ENCODE measurements at places on chromosomes 1 and 21.
A peak's percentile ranks its signal among the peaks of the same experiment; 100 is the strongest.

GRCh38 chr21:46455575-46456385, 2.9 kb upstream of the DIP2A start:
- DNase-seq, result peak; percentile 82

DNA sequence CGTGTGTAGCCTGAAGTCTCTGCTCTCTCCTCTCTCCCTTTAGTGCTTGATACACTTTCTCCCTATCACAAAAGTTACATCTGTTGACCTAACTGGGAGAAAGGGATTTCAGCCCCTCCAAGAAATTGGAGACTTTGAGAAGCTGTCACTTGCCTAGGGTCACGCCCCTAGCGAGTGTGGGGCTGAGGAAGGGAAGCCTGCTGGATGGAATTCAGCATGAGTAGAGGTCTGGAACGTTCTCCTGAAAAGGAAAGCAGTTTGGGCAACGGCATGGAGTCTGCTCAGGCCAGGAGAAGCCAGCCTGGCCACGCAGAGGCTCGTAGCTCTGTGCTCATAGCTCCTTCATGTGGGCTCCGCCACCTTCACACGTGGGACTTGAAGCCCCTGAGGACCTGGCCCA, 22.4 kb downstream of the COL16A1 start:
- no peak for DNase-seq

DNA sequence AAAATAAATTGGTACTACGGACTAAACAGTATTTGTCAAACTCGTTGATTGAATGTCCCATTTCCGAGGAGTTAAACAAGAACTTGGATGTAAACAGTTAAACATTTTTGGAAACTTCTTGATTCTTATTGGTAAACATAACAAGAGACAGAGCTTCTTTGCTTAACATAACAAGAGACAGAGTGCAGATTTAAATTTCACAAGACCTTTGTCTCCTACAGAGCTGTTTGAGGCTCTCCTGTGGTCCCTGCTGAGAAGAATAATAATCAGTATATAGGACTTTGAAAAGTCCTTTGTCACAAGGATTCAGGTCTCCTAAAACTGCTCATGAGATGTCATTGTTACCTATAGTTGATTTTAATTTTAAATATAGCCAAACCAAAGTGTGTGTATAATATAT, 170.6 kb upstream of the C21orf91 start:
- no peak for DNase-seq

GRCh38 chr1:153553830-153554541, 4.9 kb upstream of the S100A3 start:
- DNase-seq, result peak; percentile 28

GRCh38 chr1:39666772-39667171, 5.1 kb downstream of the NT5C1A start:
- no peak for DNase-seq

DNA sequence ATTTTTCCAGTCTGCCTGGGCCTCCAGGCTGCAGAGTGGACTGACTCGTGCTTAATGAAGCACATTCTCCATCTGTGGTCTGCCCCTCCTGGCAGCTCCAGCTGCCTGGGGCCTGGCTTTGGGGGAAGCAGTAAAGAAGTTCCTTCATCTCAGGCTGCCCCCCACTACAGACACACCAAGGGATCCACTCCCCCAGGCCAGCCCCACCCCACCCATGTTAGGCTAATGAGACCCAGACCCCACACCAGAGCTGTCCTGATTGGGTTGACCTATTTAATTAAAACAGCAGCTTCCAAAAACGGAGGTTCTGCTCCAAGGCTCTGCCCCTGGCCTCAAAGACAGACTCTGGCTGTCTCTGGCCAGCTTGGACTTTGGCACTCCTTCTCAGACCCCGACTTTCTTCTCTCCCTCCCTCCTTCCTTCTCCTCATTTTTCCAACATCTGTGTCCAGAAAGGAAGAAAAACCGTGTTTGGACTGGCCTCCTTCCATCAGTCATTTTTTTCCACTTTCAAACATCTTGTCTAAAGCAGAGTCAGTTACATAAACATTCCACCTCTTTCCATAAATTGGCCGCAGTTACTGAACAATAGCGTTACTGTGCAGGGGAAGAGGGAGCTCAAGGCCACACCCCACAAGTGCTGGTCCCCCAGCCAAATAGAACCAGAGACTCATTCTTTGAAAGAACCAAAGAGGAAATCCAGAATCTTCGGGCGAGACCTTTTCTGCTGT, 29.7 kb downstream of the SERTAD4 start:
- DNase-seq, result no peak

DNA sequence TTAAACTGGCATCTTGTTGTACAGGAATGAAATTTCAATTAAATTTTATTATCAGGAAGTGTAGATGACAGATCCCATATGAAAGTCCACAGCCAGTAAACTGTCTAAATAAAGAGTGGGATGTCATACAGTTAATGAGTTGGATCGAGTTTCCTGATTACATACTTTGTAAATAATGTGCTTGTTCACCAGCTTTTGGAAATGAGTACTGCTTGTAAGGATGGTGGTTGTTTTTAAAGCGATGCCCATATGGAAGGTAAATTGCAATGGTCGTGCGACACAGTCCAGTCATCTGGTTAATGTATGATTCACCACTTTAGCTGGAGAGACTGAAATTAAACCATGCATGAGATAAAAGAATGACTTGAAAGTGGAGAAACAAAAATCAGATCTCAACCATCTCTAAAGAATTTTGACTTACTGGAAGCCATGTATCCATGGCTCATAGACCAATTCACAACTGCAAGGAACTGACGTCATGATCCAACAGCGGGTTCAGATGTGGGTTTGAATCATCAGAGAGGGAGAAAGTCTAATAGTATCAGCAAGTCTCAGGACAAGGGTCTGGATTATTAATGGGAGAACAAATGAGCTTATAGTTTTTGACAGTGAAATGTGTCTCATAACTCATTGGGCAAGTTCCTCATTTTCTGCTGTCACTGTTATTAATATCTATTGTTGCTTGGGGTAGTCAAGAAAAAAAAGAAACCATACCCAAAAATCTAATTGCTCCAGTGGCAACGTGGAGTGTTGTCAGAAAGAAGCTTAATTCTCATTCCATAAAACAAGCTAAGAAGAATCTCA, 49.0 kb downstream of the MAP10 start:
- peak; percentile 33 for DNase-seq

DNA sequence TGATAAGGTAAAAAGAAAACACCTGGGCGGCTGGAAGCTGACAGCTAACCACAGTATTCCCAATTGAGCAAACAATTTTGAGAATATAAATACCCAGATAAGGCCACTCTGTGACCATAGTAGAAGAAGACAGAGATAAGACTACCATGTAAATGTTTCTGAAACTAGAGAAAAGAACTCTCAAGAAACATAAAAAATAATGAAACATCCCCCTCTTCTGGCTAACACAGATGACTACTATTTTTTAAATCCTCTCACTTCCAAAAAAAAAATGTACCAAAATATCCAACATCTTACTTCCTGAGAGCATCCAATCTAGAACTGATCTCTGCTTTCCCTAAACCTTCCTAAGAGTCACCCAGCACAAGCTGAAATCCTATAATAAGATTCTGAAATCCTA, 125.9 kb downstream of the HFM1 start:
- DNase-seq, result peak; percentile 27

- DNase-seq, result no peak
Measured at GRCh38 chr1:118918230-118918939, 69.8 kb downstream of the TBX15 start.

DNA sequence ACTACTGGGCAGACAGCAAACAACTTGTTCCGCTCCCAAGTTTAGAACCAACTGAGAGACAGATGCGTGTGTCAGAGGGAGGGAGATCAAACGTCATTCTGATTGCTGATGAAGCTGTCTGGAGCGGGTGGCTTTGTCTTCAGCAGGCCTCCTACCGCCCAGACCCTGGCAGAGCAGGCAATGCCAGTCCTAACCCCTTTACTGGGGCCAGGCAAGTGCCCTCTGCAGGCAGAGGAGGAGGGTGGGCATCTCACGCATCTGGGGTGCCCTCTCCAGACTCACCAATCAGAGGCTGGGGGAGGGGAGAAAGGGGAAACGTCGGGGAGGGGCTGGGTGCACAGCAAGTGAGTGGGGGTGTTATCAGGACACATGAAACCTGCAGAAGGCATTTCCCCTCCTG, 126.6 kb downstream of the ACTL8 start:
- no peak for DNase-seq

DNA sequence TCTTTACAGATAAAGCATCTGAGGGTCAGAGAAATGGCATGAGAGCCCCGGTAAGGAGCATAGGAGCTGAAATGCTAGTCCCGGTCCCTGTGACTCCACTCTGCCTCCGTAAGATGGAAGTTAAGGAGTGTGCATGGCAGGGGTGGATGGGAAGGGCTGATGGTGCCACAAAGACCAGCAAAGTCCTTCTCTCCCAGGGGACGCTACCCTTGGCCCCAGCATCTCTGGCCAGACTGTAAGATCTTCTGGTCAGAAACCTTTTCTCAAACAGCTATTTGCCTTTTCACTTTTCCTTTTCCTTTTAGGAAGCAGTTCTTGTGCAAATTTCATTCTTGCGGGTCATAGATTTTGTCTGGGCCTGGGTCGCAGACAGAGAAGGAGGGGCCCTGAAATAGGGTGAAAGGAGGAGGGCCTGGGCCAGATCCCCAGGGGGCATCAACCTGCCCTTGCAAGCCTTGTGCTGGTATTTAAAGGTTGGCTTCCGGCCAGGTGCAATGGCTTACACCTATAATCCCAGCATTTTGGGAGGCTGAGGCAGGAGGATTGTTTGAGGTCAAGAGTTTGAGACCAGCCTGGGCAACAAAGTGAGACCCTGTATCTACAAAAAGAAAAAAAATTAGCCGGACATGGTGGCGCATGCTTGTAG, 14.4 kb upstream of the EPS8L3 start:
- no peak for DNase-seq

DNA sequence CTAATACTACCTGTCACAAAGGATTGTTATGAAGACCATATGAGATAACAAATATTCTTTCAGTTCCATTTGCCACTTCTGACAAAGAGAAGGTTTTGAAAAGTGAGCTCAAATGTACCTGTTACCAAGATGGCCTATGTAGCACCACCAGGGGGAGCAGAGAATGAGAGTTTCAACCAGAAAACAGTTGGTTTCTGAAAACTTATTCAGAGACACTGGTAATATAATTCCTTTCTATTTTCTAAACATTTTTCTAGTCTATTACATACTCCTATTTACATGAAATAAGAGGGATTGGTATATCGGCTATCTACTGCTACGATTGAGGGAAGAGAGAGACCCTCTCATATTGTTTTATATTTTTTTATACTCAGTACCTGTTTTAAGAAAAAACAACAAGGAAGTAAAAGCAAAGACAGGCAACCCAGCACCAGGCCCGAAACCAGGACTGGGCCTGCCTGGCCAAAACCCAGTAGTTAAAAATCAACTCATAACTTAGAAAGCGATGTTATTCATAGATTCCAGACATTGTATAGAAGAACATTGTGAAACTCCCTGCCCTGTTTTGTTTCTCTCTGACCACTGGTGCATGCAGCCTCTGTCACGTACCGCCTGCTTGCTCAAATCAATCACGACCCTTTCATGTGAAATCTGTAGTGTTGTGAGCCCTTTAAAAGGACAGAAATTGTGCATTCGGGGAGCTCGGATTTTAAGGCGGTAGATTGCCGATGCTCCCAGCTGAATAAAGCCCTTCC, 48.3 kb downstream of the IL23R start:
- DNase-seq, result peak; percentile 57

DNA sequence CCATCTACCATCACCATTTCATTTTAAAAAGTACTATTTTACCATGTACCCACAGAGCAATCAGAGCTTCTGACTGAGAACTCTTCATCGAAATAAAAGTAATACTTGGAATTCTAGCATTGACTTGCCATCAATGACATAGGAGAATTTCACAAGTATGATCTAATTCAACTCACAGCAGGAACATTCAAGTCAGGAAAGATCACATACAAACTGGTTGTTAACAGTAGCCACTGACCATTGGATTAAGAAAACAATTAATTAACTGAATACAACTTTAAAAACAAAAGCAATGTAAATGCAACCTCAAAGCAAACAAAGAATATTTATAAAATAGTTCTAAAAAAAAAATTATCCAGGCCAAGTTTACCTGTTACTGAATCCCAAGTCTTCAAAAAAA, 18.8 kb downstream of the RNF115 start:
- DNase-seq, result peak; percentile 31

DNA sequence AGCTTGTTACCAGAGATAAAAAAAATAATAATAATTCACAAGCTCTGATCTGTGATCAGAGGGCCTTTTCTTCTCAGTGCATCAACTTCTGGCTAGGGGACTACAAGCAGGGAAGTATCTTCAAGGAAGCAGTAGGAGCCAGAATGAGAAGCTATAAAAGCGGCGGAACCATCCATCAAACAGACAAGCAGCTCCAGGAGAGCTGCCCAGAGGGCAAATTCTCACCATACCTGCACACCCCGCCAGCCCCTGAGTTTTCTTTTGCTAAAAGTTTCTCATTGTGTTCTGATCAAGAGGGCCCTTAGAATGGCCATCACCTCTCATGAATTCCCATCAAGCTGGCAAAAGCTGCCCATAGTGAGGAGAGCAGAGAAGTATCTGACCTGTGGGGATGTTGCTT, 99.4 kb downstream of the SMYD2 start:
- DNase-seq, result no peak

DNA sequence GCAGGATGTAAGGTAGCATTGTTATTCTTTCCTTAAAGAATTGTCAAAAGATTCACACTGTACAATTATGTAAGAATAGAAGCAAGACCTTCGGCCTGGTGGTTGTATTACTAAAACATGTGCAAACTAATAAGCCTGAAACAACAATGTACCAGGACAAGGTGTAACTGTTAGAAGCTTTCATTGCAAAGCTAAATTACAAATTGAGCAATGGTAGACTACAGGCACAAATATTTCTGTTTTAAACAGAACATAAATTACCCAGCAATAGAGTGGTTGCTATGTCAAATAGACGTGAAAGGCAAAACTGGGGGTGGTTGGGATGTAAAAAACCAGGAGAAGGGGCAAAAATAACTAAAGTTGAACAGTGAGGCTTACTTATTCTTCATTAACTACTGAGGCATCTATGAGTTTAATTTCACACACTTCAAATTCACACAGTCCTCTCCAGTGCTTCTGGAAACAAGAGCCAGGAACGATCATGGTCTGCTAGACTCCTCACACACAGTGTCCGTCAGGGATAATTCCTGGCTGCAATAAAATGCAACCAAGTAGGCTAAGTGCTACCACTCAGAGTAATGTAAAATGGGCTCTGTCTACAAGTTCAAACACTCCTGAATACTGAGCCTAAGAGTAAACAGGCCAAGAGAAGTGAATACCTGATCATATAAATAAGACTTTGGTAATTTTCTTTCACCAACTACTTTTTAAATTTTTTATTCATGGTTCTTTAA, 39.3 kb upstream of the C1orf198 start:
- DNase-seq, result no peak
